GM23248 (cell line): ENCODE measurements at places on chromosomes 16 and 17. TPM values are rescaled to one million over a fixed set of nuclear protein-coding genes. Genes with fewer than 3 reads are reported as not detected.
A peak's percentile ranks its signal among the peaks of the same experiment; 100 is the strongest.

DNA sequence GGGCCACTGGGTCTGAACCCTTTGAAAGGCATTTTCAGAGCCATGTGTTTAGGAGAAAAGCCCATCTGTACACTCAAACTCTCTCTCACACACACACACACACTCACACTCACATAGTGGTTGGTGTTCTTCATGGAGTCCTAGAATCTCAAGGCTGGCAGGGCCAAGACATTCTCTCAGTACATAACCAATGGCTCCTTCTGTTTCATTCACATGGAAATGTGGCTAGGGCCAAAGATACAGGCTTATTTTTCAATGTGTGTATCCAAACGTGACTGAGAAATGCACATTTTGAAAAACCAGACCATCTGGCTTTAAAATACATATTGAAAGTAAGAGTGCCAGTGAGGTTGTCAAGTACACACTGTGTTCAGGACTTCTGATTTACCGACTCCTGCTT is 59.0 kb upstream of the SALL1 start:
- DNase-seq: no peak

GRCh38 chr16:75811020-75811634 is 84.8 kb upstream of the CPHXL start:
- DNase-seq: no peak

The NOTUM gene
- not detected in 2 replicates for total RNA-seq

The ESRP2 gene
- 0.32 TPM in 1 of 2 replicates, not detected in the other for total RNA-seq

The TUFM gene
- 95.2 and 107 TPM in 2 replicates for total RNA-seq

GRCh38 chr17:33234930-33235685 is 58.0 kb downstream of the ASIC2 start:
- DNase-seq: peak; percentile 96

DNA sequence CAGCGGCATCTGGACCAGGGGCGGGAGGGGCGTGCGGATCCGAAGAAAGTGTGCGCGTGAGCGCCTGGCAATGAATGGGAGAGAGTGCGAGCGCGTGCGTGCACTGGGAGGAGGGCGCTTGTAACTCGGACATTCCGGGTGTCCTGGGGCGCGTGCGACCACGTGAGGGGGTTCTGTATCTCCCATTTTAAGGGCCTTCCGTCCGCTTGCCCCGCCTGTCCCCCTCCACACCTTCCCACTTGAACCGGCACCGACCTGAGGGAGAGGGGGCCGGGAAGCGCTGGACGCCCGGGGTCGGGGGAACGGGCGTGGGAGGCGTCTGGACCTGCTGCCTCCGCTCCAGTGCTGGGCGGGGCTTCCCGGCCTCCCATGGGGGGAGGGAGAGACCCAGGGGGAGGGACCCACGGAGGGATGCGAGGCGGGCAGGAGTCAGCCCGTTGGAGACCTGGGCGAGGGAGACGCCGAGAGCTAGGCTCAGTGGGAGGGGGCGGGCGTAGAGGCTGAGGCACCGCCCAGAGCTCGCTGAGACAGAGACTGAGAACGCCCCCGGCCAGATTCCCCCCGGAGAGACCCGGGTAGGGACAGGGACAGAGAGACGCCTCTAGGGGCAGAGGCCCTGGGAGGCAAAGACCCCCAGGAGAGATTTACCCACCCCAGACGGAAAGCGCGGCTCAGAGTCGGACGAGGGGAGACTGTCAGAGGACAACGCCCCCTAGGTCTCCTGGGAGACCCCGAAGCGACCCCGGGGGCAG is at the start of gene KREMEN2:
KREMEN2 (plus strand) TSS at position 553 of the 752 bp plus-strand sequence. CDS start 246 bp downstream, outside the sequence.
- DNase-seq: peak; percentile 46

GRCh38 chr17:41058741-41059140 is 1.2 kb downstream of the KRTAP2-3 start:
- DNase-seq: peak; percentile 20

The NPW gene
- not detected in 2 replicates for total RNA-seq

The CHD9NB gene
- 0.22 and 0.25 TPM in 2 replicates for total RNA-seq

DNA sequence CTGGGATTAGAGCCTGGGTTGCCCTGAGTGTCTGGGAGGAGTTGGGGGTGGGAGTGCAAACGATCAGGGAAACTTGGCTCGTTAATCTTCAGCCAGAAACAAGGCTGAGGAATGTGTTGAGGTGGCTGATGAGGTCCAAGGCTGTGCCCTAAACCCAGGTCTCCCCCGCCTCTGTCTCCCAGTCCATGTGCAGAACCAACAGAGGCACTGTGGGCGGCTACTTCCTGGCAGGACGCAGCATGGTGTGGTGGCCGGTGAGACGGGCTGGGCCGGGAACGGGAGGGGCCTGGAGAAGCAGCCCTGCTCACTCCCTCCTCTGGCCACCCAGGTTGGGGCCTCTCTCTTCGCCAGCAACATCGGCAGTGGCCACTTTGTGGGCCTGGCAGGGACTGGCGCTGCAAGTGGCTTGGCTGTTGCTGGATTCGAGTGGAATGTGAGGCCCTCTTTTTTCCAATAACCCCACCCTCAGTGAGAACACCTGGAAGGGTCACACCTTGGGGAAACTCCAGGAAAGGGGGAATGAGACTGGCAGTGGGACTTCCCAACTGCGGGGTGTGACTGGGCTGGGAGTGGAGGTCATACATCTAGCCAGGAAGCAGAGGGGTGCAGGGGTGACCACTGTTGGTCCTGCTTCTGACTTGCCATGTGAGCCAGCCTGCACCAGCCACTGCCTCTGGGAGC is 1.7 kb downstream of the SLC5A2 start:
- no peak for DNase-seq

- DNase-seq: peak; percentile 17
These were observed 66.8 kb downstream of the RTN4RL1 start for GRCh38 chr17:1958134-1958881.

DNA sequence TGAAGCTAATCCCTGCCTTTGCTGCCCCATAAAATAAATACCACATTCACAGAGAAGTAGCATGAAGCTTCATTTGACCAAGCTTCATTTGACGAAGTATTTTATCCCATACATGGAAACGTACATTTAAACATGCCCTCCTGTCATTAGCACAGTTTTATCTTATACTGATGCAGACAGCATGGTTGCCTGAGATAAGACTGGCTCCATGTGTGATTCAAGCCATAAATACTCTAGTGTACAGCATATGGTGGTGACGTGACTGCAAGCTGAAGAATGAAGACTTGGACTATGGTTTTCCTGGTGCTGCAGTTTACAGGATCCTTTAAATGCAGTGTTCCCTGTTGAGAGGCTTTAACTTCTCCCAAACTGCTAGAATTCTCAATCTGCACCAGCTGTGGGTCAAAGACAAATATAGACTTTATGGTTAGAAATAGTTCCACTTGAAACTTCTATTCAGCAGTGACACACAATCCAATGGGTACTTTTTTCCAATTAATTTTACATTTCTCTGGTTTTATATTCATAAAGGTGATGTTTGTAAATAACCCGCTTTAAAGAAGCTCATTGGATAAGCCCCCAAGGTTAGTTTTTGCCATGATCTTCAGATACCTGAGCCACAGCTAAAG is 64.9 kb downstream of the CYB561 start:
- peak; percentile 56 for DNase-seq

DNA sequence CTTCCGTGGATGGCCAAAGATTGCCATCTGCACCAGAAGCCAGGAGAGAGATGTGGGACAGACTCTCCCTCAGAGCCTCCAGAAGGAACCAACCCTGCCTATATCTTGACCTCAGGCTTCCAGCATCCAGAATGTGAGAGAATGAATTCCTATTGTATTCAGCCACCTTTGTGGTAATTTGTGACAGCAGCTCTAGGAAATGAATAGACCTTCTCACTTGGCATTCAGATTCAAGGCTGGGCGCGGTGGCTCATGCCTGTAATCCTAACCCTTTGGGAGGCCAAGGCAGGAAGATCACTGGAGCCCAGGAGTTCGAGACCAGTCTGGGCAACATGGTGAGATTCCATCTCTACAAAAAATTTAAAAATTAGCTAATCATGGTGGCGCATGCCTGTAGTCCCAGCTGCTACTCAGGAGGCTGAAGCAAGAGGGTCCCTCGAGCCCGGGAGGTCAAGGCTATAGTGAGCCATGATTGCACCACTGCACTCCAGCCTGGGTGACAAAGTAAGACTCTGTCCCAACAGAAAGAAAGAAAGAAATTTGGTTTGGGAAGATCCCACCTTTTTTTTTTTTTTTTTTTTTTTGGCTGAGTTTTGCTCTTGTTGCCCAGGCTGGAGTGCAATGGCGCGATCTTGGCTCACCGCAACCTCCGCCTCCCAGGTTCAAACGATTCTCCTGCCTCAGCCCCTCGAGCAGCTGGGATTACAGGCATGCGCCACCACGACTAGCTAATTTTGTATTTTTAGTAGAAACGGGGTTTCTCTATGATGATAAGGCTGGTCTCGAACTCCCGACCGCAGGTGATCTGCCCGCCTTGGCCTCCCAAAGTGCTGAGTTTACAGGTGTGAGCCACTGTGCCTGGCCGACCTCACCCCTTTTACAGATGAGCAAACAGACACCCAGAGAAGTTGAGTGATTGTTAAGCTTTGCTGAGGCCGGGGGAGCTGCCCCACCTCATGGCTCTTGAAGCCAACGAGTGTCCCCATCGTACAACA is 4.3 kb upstream of the CPSF4L start:
- no peak for DNase-seq

DNA sequence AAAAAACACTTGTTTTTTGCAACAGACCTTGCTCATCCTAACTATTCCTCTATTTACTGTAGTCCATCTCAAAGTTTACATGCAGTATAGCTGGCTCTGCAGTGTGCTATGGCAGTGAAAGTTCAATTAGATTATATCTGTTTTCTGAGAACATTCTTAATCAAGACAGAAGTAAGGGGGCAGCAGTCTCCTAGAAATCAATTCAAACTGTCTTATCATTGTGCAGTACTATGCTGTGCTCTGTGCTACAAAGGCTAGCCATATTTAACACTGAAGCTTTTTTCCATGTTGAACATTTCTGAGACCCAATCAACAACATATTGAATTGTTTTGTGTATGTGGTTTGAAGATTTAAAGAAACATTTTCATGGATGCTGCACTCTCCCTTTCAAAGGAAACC is 11.4 kb downstream of the NETO2 start:
- no peak for DNase-seq

GRCh38 chr16:23081675-23082119 is 67.6 kb downstream of the USP31 start:
- peak; percentile 91 for DNase-seq

- peak; percentile 82 for DNase-seq
These were observed 36.6 kb upstream of the RGS9 start for GRCh38 chr17:65100316-65101140.

DNA sequence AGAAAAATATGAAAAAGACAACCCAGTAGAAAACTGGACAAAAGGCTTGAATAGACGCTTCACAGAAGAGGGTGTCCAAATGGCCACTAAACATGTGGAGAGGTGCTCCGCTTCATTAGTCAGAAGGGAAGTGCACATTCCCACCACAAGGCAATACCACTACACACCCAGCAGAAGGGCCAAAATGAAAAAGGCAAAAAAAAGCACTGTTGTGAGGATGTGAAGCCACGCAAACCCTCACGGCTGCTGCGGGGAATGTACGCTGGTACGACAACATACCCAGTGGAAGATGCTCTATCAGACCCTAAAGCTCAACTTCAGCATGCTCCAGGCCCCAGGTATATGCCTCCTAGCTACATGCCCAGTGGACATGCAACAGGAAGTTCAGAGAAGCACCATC is 17.0 kb downstream of the PIK3R5 start:
- DNase-seq: no peak

DNA sequence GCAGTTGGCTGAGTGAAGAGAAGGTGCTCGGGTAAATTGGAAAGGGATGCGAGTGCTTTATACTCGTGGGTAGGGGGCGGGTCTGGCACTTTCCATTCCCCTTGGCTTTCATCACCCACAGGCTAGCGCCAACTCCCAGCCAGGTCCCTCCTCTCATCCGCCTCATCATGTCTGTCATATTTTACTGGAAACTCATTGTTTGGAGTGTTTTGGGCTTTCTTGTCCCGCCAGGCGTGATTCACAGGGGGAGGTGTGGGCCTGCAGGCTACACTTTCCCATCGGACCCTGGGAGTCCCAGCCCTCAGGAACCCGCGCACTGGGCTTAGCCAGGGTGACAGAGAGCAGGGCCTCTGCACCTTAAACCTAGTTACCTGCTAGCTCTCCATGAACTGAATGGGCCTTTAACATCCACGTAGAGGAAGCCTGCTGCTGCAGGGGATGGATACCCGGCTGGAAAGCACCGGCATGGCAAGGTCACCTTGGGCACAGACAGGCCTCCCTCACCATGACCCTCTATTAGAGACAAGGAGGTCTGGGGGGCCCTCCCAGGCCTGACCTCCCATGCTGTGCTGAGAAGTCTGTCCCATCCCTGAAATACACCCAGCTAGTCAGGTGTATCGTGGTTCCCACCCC is at the start of gene KRT14:
KRT14 (minus strand) TSS at position 33 of the 633 bp plus-strand sequence. CDS start 61 bp downstream, outside the sequence.
- no peak for DNase-seq
